ENCODE measurements at places on chromosomes 7 and 10. TPM values are rescaled to one million over a fixed set of nuclear protein-coding genes. Genes with fewer than 3 reads are reported as not detected.

The PRR15 gene
- total RNA-seq: 21.1 TPM

The EPO gene
- total RNA-seq: not detected

The SPDYE3 gene
- not detected for total RNA-seq

The VOPP1 gene
- total RNA-seq: 45.2 TPM

The CREB5 gene
- 1.1 TPM for total RNA-seq

The C10orf143 gene
- not detected for total RNA-seq

The CPN1 gene
- total RNA-seq: not detected

The SDK1 gene
- 0.72 TPM for total RNA-seq

The SMO gene
- total RNA-seq: 16.6 TPM

The AKR1C4 gene
- not detected for total RNA-seq

The MOGAT3 gene
- total RNA-seq: not detected

The ARL5B gene
- 11.6 TPM for total RNA-seq

The LRRC18 gene
- not detected for total RNA-seq

The HYAL4 gene
- not detected for total RNA-seq

The SOSTDC1 gene
- not detected for total RNA-seq

The GPNMB gene
- 17.7 TPM for total RNA-seq

The CYP2C8 gene
- not detected for total RNA-seq

The GIMAP8 gene
- total RNA-seq: 0.81 TPM

The PKD2L1 gene
- total RNA-seq: not detected

The ELN gene
- total RNA-seq: 36.3 TPM

The FLNC gene
- 131 TPM for total RNA-seq

The SPDYE9 gene
- not detected for total RNA-seq

The TEX36 gene
- not detected for total RNA-seq

The VWA2 gene
- total RNA-seq: not detected

The DNAJB9 gene
- total RNA-seq: 22.6 TPM

The SEMA3A gene
- total RNA-seq: 1.1 TPM

The OR6V1 gene
- not detected for total RNA-seq

The MRLN gene
- total RNA-seq: not detected

The SMNDC1 gene
- 4.9 TPM for total RNA-seq

The HGF gene
- total RNA-seq: 117 TPM

The RRP12 gene
- 12.5 TPM for total RNA-seq

The CC2D2B gene
- total RNA-seq: not detected

The ANKRD61 gene
- not detected for total RNA-seq

The TOMM7 gene
- 147 TPM for total RNA-seq

Data from cardiac atrium fibroblast (primary cell).